ENCODE measurements at places on chromosomes 4 and X. TPM values are rescaled to one million over a fixed set of nuclear protein-coding genes. Genes with fewer than 3 reads are reported as not detected.

CXCL1 gene
- total RNA-seq, result not detected

DNA sequence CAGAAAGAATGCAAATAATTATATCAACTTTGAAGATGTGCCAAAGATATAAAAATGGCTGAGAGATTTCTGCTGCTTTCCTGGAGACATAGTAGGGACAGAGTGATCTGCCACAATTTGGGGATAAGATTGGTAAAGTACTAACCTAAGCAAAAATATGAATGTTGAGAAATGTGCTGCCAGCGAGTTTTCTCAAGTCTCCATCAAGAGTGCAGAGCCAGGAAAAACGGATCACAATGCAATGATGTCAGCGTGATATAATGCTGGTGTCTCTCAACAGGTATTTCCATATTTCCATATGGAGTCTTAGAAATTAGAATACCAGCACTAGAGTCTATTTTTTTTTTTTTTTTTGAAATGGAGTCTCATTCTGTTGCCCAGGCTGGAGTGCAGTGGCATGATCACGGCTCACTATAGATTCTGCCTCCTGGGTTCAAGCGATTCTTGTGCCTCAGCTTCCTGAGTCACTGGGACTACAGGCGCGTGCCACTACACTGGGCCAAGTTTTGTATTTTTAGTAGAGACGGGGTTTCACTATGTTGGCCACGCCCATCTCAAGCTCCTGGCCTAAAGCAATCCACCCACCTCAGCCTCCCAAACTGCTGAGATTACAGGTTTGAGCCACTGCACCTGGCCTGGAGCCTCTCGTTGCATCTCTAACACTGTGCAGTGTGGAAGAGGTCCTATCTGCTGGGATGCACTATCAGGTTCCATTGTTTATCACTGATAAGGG lies 893.5 kb downstream of the TRIML1 start:
- H3K27me3 ChIP-seq, result no peaks in the 10 kb centered on the region
- no peaks in the 10 kb centered on the region for H3K4me1 ChIP-seq
- no peak for DNase-seq
- H3K36me3 ChIP-seq, result no peaks in the 10 kb centered on the region
- H3K4me3 ChIP-seq, result no peak overlapping the region

PLXNB3 gene
- 0.45 TPM for total RNA-seq

DNA sequence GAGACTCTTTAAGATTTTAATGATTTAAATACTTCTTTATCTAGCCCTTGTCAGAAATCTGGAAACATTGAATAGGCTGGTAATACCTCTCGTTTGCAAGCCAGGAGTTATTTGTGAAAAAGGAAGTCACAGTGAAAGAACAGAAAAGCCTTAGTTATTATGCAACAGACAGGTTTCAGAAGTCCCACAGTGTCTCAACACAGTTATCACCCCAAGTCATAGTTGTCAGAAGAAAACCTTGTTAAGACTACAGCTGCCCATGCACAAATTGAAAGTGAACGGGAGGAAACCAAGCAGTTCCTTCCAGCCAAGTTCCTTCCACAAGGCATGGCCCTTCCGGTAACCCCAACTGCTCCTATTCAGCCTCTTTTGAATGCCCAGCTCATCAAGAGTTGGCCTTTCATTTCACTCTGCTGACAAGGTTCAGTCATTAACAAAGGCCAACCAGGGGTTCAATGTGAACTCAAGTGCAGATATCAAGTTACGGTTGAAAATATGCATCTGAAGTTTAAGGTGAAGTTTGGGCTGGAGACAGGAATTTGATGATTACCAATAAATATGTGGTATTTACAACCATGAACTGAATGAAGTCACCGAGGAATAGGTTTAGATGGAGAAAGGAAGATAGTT lies 15.6 kb downstream of the ALPK1 start:
- no peaks in the 10 kb centered on the region for H3K4me1 ChIP-seq
- DNase-seq, result no peak
- no peak overlapping the region for H3K27ac ChIP-seq

- DNase-seq, result no peak
- no peak overlapping the region for H3K27ac ChIP-seq
- no peaks in the 10 kb centered on the region for H3K4me1 ChIP-seq
- H3K27me3 ChIP-seq, result no peaks in the 10 kb centered on the region
Measured at GRCh38 chrX:39985071-39985470, 112.7 kb downstream of the BCOR start.

All from naive thymus-derived CD4-positive, alpha-beta T cell (primary cell).